ENCODE measurements at places on chromosomes 5 and 9.
A peak's percentile ranks its signal among the peaks of the same experiment; 100 is the strongest.

DNA sequence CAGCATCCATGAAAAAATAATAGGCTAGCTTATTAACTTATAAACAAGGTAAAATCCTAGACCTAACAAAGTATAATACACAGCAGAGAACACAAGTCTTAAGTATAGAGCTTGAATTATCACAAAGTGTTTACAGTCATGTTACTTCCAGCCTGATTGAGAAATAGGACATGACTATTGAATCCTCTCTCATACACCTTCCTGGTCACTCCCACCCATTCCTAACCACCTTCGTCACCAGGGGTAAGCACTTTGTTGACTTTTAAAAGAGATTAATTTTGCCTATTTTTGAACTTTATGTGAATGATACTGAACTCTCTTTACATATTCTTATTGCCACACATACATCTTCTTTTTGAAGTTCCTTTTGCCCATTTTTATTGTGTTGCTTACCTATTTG is 325.8 kb downstream of the PJA2 start:
- no peak for DNase-seq

DNA sequence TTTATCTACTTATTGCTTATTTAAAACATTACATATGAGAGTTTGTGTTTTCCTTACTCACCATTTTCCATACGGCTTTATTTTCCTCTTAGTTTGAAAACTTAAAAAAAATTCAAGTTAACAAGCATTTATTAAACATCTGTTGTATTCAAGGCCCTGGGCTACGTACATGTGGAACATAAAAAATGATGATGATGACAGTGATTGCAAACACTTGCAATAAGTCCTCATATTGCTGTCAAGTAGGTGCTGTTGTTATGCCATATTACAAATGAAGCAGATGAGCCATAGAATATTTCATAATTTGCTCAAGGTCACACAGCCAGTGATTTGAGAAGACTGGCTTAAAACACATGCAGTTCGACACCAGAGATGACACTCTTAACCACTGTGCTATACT is 180.6 kb downstream of the COMMD10 start:
- DNase-seq, result no peak

DNA sequence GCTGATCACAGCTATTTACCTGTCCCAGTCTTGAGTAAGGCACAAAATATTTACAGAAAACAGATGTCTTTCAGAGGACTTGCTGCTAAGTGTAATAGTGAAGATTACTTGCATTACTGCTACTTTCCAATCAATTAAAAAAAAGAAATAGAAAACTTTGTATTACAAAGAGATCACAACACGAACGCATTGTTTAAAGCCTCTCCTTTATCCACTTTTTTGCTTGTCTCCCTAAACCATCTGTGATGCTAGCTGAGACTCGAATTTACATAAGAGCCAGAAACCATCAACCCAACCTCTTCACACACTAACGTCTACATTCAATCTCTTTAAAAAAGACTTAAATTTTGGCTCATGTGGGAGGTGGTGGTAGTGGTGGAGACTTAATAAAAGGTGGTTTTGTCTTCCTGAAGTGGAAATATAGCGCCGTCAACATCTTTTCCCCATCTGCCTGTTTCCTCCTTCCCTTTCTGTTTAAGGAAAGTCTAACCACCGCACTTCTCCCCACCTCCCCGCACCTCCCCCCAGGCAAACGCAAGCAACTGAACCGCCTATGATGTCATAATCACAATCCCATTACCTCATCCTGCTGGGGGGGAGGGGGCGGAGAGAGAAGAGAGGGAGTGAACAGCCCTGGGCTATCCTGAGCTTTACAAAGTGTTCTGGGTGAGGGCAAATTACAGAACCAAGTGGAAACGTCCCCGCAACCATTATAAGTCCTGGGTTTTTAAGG is 948 bp upstream of the FAM53C start:
- DNase-seq, result peak; percentile 81

- DNase-seq, result no peak
Observed at GRCh38 chr5:76790632-76791290, 28.1 kb upstream of the F2RL1 start.

DNA sequence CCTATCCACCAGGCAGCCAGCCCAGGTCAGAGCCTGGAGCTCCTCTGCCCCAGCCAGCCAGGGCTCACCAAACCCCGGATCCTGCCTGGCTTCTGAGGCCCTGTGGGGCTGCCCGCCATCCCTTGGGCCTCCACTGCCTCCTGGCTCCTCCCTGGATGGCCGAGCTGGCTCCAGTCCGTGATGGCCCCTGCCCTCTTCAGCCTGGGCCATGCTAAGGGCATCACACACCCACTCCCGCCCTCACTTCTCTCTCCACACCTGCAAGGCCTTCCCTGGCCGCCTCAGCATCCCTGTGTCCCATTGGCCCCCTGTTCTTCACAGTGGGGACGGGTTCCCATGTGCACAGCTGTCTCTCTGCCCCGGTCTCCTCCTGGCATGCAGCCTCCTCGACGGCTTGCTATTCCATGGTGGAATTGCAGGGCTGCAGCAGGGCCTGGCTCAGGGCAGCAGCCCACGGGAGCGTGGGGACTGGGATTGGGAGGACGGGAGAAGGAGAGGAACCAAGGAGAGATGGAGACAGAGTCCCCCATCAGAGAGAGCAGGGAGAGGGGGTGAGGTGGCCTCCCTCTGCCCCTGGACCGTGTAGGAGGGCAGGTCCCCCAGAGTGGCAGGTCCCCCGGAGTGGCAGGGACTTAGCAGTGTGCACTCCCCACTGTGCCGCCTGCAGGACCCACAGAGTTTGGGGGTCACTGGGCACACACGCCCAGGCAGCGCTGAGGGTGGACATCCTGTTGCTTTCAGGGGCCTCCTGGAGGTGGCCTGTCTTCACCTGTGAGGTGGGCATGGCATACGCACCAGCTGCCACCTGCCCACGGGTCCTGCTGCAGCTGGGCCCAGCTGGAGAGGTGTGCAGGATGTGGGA is 16.7 kb upstream of the RNU6ATAC start:
- no peak for DNase-seq

- DNase-seq, result no peak
Observed at GRCh38 chr5:117245130-117245529, 670.5 kb upstream of the SEMA6A start.

- no peak for DNase-seq
Observed at GRCh38 chr5:24141046-24141445, 503.7 kb downstream of the CDH10 start.

GRCh38 chr5:149205625-149206523 is 64.6 kb downstream of the ABLIM3 start:
- DNase-seq, result no peak

GRCh38 chr5:145936401-145937131 is at the start of gene SH3RF2:
SH3RF2 (plus strand) TSS chr5:145936578; CDS start chr5:145937929, 1,351 bp downstream.
- DNase-seq, result peak; percentile 25
